ENCODE measurements at places on chromosomes 13 and 19.

GRCh38 chr19:30068528-30069395 lies 126.7 kb downstream of the URI1 start:
- no peak overlapping the region for H3K27ac ChIP-seq
- no peak overlapping the region for H3K4me3 ChIP-seq
- no peak for DNase-seq
- H3K27me3 ChIP-seq: no peaks in the 10 kb centered on the region

- DNase-seq: no peak
- H3K36me3 ChIP-seq: no peaks in the 10 kb centered on the region
- H3K4me1 ChIP-seq: no peaks in the 10 kb centered on the region
- H3K4me3 ChIP-seq: no peak overlapping the region
- no peaks in the 10 kb centered on the region for H3K27me3 ChIP-seq
These were observed 4.3 kb upstream of the FBXO17 start for GRCh38 chr19:38979812-38980211.

DNA sequence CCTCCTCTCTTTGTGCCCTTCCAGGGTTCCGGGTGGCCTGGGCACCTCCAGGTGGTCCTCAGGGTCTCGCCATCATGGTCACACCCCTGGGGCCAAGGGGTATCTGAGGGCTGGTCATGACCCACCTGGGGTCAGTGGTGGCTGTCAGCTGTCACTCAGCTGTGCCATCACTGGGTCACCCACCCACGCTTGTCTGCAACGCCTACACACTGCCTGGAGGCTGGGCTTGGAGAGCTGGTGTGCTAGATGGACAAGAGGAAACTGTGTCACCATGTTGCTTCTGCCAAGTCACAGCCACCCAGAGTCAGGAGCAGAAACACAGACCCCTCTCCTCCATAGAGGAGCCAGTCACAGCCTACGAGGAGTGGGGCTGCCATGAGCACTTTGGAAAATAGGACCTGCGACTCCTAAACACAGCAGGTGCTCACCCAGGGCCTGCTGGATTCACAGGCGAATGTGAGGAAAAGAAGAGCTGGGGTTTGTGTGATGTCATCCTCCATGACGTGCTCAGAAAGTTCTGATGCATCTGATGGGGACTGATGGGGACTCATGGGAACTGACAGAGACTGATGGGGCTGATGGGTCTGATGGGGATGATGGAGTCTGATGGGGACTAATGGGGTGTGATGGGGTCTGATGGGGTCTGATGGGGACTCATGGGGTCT lies 10.7 kb upstream of the GRTP1 start:
- no peak for DNase-seq
- no peaks in the 10 kb centered on the region for H3K4me1 ChIP-seq
- no peaks in the 10 kb centered on the region for H3K36me3 ChIP-seq
- no peak overlapping the region for H3K4me3 ChIP-seq

DNA sequence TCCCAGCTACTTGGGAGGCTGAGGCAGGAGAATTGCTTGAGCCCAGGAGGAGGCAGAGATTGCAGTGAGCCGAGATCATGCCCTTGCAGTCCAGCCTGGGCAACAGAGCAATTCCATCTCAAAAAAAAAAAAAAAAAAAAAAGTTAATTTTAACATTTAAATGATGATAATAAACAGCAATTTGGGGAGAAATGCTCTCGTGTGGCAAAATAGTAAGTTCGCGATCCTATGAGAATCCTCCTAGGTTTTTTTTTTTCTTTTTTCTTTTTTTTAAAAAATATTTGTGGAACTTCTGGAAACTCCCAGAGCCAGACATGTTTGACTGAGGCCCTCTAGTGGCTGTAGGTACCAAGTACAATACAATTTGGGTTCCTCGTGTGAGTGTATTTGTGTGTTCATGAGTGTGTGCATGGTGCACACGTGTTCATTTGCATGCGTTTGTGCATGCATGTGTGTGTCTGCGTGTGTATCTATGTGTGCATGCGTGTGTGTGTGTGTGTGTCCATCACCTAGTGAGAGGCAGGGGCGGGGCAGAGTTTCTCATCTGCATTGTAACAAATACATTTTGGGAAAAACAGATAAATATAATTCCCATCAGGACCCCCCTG lies 31.2 kb downstream of the TMPRSS9 start:
- no peak for DNase-seq
- H3K36me3 ChIP-seq: no peaks in the 10 kb centered on the region
- no peaks in the 10 kb centered on the region for H3K4me1 ChIP-seq

- H3K4me1 ChIP-seq: no peaks in the 10 kb centered on the region
- no peak overlapping the region for H3K27ac ChIP-seq
- H3K4me3 ChIP-seq: no peak overlapping the region
- H3K36me3 ChIP-seq: no peaks in the 10 kb centered on the region
- H3K27me3 ChIP-seq: peaks cover 3% of the 10 kb centered on the region
These were observed 95.0 kb downstream of the LIG4 start for GRCh38 chr13:108120302-108120701.
